ENCODE measurements at places on chromosomes 5 and 9.

- DNase-seq, result no peak
Measured at GRCh38 chr5:168765551-168766425, 186.6 kb upstream of the PANK3 start.

DNA sequence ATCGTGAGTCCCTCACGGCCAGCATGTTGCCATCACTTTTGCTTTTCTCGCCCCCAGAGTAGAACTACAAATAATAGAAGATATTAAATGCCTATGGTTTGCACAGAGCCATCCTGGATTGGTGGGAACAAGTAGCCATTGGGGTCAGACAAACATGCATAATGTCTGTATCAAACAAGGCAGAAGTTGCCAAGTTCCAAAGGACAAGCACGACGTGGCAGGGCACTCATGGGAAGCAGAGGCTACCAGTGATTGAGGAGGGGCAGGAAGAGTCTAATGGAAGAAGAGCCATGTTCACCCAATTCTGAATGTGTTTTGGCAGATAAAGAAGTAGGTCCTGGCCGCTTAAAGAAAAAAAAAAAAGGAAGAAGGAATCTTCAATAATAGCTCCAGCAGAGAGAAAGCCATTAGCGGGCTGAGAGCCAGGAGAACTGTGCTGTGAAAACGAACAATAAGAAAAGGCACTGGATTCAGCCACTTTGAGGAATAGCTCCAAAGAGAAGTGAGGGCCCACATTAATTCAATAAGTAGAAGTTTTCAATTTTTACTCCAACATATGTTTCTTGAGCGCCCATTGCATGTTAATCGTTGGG is 153.7 kb upstream of the ADCY2 start:
- no peak for DNase-seq

DNA sequence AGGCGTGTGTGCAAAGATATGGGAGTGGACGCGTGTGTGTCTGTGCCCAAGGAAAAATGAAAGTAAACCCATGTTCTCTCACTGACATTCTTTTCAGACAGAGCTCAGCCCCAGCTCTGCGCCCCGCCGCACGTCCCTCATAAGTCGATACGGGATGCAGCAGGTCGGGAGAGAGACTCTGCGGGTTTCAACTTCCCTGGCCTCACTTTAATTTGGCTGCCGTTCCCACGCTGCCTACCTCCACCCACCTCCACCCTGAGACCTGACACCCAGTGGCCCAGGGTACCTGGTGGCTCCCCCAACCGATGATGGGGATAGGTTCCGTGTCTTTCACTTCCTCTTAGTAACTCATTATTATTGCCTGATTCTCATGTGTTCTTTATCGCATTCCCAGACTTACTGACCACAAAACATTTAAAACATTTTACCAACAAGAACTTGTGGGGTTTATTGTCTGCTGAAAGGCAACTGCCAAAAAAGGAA is 19.4 kb downstream of the LHX2 start:
- DNase-seq, result no peak

- no peak for DNase-seq
Measured at GRCh38 chr5:112560371-112560770, 141.3 kb upstream of the EPB41L4A start.

- DNase-seq, result peak; percentile 88
Measured at GRCh38 chr5:55176176-55176818, 3.3 kb upstream of the CDC20B start.

GRCh38 chr5:15570491-15570890 is 70.5 kb downstream of the FBXL7 start:
- DNase-seq, result no peak

- DNase-seq, result no peak
Measured at GRCh38 chr9:36665921-36666431, 93.3 kb downstream of the MELK start.

DNA sequence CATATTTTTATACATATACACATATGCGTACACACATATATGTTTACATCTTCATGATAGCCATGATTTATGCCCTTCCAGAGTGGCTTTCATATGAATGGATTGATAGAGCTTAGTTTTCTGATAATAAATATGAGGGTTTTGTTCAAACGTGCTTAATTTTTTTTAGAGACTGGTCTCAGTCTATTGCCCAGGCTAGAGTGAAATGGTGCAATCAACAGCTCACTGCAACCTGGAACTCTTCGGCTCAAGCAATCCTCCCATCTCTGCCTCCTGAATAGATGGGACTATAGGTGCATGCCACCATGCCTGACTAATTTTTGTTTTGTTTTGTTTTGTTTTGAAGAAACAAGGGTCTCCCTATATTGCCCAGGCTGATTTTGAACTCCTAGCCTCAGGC is 48.6 kb upstream of the ZSWIM6 start:
- no peak for DNase-seq
